ENCODE measurements at places on chromosomes 5 and 9.

- DNase-seq = no peak
These were observed 320.1 kb upstream of the TARS1 start for GRCh38 chr5:33120671-33121070.

- DNase-seq = no peak
These were observed 25.9 kb downstream of the CFAP90 start for GRCh38 chr5:7824995-7825394.

- DNase-seq = no peak
These were observed 296.3 kb upstream of the SMARCA2 start for GRCh38 chr9:1718836-1719235.

- no peak for DNase-seq
These were observed 128.3 kb downstream of the DPYSL3 start for GRCh38 chr5:147381555-147381954.

DNA sequence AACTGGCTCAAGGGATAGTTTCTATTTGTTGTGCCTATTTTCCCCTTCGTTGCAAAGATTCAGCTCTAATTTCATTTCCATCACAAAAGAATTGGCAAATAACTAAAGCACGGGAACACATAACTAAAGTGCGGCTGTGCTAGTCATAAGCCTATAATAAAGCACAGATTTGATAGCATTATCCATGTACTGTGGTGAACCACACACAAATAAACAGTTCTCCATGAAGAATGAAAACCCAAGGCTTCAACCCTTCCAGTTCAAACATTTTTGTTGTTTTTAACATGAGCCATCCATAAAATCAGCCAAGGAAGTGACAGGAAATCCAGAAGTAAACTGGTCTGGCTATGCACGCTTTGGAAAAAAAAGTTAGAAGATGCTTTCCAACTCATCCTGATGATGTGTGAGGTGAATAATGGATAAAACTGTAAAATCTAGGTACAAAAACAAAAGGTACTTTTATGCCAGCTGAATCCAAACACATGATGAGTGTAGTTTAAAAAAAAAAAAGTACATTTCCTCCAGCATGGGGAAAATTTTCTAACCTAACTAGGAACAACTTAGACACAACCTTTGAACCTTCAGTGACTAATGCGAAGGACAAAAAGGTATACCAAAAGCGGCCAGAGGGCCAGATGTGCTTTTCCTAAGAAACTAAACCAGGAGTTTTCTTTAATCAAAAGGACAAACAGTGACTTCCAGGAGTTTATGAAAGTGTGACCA lies 10.2 kb downstream of the ZNF608 start:
- DNase-seq = no peak

GRCh38 chr9:107685376-107685775 lies 195.8 kb upstream of the KLF4 start:
- DNase-seq = no peak

DNA sequence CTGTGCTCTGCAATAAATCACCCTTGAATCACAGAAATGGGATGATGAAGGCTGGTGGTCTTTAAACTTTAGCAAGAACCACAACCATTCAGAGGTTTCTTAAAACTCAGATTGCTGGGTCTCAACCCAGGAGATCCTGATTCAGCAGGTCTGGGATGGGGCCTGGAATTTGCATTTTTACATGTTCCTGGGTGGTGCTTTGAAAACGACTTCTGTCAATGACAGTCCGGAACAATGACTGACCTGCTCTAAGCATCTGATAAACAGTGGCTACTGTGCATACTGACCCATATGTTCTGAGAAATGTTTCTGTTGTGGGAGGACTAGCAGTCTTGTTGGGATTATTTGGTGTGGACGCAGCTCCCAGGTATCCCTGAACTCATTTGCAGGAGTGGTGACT lies 92.7 kb downstream of the GADD45G start:
- no peak for DNase-seq

GRCh38 chr5:139133282-139133681 lies 64.9 kb downstream of the SIL1 start:
- DNase-seq = no peak

- DNase-seq = no peak
These were observed 49.0 kb upstream of the IRX4 start for GRCh38 chr5:1931604-1932231.

GRCh38 chr9:99778308-99778707 lies 43.4 kb upstream of the NR4A3 start:
- no peak for DNase-seq

DNA sequence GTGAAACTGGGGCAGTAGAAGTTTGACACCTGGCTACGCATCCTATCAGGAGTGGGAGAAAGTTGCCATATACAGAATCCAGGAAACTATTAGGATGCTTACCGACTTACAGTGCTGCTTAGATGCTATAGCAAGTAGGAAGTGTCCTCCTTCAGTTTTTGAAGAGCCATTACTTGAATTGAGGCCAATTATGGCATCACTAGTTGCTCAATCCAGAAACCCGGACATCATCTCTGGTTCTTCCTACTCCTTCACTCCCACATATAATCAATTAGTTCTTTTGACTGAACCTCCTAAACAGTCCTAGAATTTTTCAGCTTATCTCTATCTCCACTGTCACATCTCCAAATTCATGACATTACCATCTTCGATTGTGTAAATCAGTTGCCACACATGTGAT lies 41.8 kb upstream of the UGCG start:
- no peak for DNase-seq

GRCh38 chr9:117126871-117127270 lies 288.0 kb downstream of the ASTN2 start:
- DNase-seq = no peak

DNA sequence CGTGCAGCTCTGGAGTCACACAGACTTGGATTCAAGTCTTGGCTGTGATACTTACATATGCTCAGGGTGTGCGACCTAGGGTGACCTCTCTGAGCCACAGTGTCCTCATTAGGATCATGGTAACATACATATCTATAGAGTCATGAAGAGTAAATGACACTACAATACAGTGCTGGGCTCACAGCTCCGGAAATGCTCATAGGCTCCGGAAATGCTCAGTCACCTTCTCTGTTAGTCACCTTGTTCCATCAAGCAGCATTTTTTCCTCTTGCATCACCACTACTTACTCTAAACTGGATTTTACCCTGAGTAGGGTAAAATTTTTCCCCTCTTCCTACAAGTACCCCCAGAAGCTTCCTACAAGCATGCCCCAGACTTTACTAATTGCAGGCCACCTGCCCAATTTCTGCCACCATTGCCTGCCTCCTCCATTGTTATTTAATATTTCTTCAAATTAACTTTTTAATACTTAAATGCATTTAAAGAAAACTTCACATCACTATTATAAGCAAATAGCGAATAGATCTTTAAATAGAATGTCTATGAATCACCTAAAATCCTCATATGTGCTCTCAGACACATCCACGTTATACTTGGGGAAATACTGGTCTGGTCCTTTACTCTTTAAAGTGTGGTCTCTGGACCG lies 147.6 kb upstream of the SPRY4 start:
- no peak for DNase-seq

DNA sequence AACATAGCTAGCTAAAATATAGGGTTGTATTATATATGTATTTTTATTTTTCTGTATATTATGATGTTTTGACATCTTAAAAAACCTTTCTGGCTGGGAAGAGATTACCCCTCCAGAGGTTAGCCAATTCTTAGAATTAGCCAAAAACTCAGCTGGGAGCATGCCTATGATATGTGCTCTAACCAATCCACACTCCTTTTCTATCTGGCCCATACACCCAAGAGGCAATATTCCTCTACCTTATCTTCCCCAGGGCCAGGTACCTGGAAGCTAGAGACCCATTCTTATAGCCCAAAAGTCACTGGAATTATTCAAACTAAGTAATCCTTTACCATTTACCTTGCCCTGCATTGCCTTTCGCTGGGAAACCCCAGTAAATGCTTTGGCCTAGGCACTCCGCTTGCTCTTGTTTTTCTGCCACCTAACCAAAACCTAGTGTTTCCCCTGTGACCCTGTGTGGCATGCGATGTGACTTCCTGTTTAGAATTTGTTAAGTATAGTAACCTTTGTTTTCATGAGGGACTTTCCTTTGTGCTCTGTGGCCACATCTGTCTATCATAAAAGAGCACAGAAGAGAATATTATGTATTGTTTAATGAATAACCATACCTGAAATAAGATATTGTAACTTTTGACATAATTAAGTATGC lies 37.4 kb downstream of the CSNK1G3 start:
- no peak for DNase-seq

Measured in posterior cingulate gyrus (tissue), 11 donors.